B cell (primary cell): ENCODE measurements at places on chromosomes 2 and 18. TPM values are rescaled to one million over a fixed set of nuclear protein-coding genes. Genes with fewer than 3 reads are reported as not detected.

- no peak for DNase-seq
Observed at GRCh38 chr2:43818761-43819160, 19.9 kb downstream of the ABCG5 start.

- DNase-seq: no peak
Observed at GRCh38 chr2:22079583-22079982, 955.8 kb downstream of the TDRD15 start.

DNA sequence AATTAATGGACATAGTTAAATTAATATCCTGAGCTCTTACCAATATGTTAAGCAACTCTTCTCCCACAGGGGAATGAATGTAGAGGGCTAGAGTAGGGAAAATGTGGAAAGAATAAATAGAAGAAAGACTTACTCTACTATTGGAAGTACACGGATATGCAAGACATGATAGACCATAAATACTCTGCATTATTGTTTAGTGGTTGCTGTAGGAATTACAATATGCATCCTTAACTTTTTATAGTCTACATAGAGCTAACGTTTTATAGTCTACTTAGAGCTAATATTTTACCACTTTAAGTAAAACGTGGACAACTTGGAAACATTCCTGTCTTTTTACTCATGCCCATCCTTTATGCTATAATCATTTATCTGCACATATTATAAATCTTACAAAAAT, 163.8 kb upstream of the GALNT5 start:
- no peak for DNase-seq

- peak; percentile 70 for DNase-seq
Observed at GRCh38 chr2:128754246-128754724, 435.6 kb upstream of the HS6ST1 start.

- DNase-seq: no peak
Observed at GRCh38 chr2:72926811-72927465, 9.6 kb downstream of the EMX1 start.

DNA sequence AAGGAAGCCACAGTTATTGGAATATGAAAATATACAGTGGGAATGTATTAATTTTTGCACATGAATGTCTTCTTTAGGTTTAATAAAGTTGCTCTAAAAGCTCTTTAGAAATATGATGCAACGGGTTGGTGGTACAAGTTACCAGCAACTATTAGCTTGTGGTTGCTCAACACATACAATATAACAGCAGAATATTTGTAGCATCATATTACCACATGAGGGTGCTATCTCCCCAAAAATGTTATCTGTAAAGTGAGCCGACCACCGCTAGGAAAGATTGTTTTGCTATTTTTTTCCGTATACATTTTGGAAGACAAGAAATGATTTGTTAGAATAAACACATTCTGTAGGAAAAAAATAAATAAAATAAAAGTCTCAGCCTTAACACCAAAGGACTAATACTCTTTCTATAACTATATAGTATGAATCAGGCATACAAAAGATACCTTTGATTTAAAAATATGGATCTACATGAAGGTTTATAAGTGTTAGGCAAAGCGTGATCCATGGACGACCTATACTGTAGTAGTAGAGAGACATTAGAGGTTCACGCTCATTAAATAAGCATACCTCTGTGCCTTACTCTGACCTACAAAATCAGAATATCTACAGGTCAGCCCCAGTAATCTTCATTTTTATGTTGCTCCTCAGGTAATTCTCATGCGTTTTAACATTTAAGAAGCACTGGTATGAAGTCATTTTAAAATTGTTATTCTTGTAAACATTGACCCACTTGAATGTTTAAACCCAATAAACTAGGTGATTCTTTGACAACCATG, 1110.6 kb upstream of the ACVR2A start:
- DNase-seq: no peak

DNA sequence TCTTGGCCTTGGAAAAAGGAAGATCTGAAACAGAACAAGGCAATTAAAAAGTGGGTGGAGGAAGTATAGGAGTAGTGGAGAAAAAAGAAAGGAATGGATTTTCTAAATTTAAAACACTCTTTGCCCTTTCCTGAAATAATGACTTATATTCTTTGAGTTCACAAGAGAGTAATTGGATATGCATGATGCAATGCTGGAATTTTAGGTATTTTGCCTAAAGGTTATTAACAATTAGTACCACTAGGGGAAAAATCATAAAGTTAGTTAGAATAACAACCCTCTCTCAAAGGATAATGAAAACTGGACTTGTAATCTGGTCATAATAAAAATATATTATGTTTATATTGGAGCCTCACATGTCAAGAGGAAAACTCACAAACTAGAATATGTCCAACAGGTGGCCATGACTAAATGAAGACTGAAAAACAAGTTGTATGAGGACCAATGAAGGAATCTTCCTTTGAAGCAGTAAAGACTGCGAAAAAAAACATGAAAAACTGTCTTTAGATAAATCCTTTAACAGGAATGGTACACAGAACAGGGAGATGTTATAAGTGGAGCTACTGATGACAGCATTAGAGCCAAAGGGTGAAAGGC, 281.8 kb downstream of the NCKAP5 start:
- no peak for DNase-seq

DNA sequence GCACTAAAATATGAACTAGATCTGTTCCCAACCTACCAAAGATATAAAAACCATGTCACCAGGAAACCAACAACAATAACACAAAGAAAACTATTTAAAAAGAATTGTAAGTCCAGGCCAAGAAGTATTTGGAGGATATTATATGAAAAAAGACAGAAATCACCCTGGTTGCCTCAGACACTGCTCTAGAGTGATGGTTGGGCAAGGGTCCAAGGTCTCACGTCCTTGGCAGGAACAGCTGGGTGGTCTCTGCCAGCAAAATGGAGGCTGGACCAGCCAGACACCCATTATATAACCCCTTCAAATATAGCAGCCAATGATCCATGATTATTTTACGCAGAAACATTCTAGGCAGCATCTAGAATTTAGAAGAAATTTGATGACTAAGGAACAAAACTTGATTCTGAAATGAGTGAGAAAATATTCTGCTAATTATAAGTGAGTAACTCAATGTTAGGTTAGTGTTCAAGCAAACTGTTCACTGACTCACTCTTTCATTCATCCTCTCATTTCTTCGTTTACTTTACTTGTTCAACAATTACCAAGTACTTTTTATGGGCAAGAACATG, 35.4 kb downstream of the MRPL35 start:
- DNase-seq: no peak

DNA sequence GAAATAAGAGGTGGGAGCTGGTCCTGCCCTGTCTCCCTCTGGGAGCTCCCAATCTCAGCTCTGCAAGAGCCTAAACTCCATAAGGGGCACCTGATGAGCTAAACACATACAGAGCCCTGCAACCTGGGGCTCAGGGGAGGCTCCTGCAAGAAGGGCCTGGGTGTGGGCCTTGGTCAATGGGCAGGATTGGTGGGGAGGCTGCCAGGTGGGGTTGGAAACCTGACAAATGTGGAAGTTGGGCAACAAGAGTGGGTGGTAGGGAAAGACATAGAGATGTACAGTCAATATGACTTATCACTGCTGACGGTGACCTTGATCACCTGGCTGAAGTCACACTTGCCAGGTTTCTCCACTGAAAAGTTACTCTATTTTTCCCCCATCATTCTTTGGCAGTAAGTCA, 209.9 kb downstream of the TTC32 start:
- no peak for DNase-seq

DNA sequence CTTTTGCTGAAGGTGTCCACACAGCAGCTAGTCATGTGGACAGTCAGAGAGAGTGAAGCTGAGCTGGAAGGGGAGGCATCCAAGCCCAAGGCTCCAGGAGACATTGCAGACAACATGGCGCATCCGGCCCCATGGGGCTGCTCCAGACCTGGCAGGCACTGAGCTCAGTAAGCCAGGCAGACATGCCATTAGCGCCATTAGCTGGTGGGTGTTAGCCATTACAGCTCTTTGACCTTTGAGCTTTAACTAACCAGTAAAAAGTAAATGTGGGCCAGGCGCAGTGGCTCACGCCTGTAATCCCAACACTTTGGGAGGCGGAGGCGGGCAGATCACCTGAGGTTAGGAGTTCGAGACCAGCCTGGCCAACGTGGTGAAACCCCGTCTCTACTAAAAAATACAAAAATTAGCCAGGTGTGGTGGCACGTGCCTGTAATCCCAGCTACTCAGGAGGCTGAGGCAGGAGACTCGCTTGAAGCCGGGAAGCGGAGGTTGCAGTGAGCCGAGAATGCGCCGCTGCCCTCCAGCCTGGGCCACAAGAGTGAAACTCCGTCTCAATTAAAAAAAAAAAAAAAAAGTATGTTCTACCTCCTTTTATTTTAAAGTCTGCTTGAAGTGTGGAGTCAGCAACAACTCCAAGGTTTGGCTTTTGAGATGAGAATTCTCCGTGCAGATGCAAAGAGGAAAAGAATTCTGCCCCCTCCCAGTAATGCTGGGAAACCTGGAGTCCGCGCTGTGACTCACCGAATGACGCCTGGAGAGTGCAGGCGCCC, 69.4 kb downstream of the TWSG1 start:
- peak; percentile 5 for DNase-seq

DNA sequence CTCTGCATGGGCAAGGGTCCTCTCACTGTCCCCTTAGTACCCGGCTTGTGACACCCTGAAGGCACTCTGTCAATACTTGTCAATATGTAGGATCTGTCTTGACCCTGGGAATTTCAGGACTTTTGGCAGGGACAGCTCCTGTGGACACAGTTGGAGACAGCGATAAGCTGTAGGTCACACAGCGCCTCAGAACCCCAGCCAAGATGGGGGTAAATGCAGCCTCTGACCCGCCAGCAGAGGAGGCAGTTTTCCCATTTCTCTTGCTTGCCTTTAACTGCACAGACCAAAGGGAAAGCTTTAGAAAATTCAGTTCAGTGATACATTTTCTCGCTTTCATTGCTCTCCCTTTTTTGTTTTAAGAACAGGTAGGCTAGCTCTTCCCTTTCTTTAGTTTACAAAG, 54.8 kb upstream of the KLHL29 start:
- no peak for DNase-seq

GRCh38 chr2:56348392-56349210, 164.8 kb downstream of the CCDC85A start:
- DNase-seq: peak; percentile 2

DNA sequence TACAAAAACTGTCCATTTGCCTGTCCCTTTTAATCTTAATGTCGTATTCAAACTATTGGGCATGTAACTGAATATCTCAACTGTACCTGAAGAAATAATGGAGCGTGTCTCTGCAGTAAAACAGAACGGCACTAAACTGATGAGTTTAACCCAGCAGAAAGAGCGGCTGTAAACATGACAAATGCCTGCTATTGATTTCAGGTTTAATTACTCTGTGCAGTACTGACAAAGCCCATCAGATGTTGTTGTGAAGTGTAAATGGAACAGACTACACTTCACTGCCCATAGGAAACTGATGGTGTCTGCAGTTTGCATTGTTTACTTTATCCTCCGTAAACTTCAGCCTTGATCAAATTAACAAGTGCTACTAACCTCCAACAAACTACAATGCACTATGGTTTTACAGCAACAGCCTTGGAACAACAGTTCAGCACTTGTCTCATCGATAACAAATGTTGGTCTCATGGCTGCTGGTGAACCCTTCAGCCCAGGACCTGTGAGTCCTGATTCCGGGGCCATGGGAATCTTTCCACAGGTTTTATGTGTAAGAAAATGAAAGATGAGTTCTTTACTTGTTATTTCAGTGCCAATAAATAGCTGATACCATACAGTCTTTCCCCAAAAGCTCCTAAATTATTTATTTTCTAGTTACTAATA, 316.5 kb downstream of the CCDC178 start:
- DNase-seq: no peak

DNA sequence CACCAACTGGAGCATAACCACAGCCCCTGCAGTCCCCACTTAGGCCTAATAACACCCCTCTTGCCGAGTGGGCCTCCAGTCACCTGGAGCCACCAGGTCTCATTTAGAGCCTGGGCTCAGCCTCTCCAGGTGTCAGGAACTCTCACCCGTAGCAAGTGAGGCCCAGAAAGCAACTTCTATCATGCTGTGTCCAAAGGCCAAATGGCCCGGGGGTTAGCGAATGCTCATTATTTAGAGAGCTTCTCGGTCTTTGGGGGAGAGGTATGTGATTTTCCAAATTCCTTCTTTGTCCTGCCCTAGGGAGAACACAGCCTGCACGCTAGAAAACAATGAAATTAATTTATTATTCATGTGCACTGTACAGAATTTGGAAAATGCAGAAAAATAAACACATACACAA, 109.9 kb upstream of the PTPRM start:
- no peak for DNase-seq

DNA sequence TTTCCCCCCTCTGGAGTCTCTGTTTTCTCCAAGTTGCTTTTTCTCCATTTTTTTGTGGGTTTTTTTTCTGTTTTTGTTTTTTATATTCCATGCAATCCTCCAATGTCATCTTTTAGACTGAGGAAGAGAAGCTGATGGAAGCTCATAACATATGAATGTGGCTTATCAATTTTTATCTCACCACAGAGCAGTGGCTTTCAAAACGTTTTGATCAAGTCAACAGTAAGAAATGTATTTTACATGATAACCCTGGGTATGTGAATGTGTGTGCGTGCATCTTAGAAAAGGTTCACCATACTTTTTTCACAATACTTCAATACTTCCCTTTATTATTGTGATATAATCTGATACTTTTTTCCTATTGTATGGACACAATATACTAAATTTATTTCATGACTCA, 64.6 kb upstream of the CDCA7 start:
- DNase-seq: no peak

GRCh38 chr2:117832905-117833613, 18.6 kb downstream of the DDX18 start:
- DNase-seq: no peak

- DNase-seq: no peak
Observed at GRCh38 chr2:176534798-176535466, 265.7 kb downstream of the MTX2 start.

DNA sequence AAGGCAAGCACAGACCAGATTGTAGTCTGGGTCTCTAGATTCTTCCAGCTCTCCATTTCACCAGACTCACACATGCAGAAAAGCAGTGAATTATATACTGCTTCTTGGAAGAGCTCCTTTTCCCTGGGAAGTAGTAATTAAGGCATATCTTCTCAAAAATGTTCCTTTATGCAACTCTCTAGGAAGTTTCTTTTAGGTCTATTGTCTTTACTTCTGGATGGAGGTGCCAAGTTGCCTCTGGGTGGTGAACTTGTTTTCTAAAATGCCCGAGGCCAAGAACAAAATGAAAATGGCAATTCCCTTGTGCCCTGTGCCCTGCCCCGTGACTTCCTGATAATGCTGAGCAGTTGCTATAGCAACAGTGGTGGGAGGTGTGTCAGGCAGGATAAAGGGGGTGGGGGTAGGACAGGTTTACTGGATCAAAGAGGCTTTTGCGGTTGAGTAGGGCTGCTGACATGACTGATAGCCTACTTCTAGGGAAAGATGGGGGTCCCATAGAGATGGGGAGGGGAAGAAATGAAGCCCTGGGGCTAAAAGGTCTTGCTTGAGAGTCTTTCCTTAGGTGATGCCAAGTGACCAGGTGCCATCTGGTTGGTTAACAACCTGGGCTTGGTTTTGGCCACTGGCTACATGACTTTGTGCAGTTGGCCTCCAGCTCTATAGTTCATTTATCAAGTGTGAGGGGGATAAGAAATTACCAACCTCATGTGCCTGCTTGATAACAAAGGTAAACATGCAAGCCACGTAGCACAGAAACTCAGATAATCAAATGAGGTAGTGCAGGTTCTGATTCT, 11.8 kb downstream of the IGFBP2 start:
- no peak for DNase-seq

MEP1B gene
- not detected in 2 replicates for total RNA-seq

CXCR1 gene
- 0.12 TPM in 1 of 2 replicates, not detected in the other for total RNA-seq

AQP12B gene
- total RNA-seq: not detected in 2 replicates

KIF5C gene
- 6.0 and 6.1 TPM in 2 replicates for total RNA-seq

PELI1 gene
- 115 and 117 TPM in 2 replicates for total RNA-seq

COL4A4 gene
- total RNA-seq: 30.2 and 34.6 TPM in 2 replicates

SERPINB7 gene
- not detected in 2 replicates for total RNA-seq
